ENCODE measurements at places on chromosomes 3 and 15. TPM values are rescaled to one million over a fixed set of nuclear protein-coding genes. Genes with fewer than 3 reads are reported as not detected.
A peak's percentile ranks its signal among the peaks of the same experiment; 100 is the strongest.

The C3orf18 gene
- total RNA-seq = 0.87 TPM

The MESP2 gene
- not detected for total RNA-seq

The SPTSSB gene
- total RNA-seq = not detected

DNA sequence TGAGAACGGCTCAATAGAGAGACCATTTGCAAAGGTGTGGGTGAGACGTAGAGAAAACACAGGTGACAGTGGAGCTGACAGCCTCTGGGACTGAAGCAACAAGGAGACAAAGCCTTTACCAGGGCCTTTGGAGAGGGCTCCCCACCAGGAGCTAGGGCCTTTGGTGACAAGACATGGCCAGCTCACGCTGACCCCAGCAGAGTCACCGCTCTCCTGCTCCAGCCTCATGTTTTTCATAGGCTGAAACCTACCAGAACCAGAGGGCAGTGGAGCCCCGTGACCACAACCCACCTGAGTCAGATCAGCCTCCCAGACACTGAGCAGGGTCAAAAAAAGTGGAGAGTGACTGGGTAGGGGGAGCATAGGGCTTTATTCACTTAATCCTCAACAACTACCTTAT is 214.7 kb downstream of the SHQ1 start:
- no peak for DNase-seq

DNA sequence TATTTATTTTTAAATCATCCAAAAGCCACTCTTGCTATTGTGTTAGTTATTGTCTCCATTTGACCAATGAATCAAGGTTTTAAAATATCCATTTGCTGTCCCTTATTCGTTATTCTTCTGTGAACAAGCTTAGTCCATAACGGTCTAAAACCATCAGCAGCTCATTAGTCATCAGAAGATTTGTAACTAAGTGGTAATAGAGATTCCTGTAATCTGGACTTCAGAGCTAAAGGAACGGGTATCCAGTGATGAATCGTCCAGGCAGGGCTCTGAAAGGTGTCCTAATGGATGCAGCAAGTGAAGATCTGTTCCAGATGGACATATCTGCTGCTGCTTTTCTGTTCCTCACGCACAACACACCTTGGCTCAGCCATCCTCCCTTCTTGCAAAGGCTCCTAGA is 362.7 kb upstream of the CFAP20DC start:
- no peak for DNase-seq

- DNase-seq = peak; percentile 74
Measured at GRCh38 chr3:152021951-152022461, 148.6 kb downstream of the SUCNR1 start.

- no peak for DNase-seq
Measured at GRCh38 chr3:116087426-116087825, 357.9 kb downstream of the LSAMP start.

GRCh38 chr15:87263871-87264270 is 992.7 kb downstream of the NTRK3 start:
- DNase-seq = no peak

GRCh38 chr3:148083526-148084182 is 614.0 kb upstream of the AGTR1 start:
- DNase-seq = no peak

DNA sequence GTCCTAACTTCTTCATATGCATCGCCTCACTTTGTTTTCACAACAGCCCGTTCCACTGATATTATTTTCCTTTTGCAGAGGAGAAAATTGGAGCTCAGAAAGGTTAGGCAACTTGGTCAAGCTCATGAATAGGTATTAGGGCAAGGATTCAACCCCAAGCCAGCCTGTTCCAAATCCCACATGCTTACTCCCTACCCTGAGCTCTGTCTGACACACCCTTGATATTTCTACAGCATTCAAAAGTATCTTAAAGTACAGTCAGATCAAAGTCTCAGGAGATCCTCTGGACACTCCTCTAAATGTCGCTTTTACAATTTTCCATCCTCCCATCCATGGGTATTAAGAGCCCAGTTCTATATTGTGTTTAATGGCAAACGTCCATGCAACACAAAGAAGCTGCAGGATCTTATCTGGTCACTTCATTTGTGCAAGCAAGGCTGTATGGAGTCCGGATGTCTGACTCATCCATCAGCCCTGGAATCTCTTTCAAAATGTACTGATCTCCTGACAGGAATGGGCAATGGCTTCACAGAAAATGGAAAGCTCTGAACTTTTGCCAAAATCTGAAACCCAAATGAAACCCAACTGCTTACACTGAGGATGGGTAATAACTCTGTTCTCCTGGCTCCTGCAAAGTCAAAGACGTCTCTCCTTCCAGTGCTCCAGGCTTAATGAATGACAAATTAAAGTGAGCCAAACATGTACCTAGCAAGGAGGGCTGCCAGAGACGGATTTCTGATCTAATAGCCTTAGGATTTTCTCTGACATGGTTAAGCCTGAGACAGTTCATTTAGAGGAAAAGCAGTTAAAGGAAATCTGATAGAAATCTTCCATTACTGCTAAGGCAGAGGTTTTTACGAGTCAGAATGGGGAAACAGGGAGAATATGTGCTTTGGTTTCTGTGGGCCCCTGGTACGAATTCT is 230.9 kb upstream of the RORA start:
- peak; percentile 90 for DNase-seq

DNA sequence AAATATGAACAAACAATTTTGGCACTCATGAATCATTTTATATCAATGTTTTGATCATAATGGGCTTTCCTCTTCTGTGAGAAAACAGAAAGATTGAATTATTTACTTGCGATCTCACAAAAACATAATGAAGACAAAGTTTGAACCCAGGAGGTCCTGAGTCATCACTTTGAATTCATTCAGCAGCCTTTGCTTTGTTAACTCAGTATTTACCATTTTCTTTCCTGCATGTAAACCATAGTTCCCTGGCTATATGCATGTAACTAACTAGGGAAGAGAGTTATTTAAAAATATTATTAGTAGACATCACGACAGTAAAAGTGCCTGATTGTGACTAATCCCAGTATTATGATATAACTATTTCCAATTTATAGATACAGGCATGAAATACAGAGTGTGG is 1026.2 kb downstream of the PLOD2 start:
- DNase-seq = no peak

- DNase-seq = peak; percentile 61
Measured at GRCh38 chr3:56975567-56975966, 84.9 kb upstream of the SPATA12 start.

DNA sequence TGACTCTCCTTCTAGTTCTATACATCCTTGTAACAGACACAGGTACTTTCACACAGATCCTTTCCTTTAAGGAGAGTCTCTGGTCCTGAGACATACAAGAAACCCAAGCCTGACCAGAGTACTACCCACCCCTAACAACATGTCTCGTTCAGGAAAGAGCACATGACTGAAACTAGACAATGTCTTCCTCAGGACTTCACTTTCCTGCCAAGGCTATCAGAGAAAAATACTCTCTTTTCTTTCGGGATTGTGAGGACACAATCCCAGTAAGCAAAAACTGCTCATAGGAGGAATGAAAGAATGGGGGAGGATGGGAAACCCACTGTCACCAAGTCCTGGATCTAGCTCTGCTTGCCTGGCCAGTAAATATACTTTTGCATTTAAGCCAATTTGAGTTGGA is 11.5 kb upstream of the ANKRD28 start:
- DNase-seq = no peak
